ENCODE measurements at places on chromosomes 7 and 10.

DNA sequence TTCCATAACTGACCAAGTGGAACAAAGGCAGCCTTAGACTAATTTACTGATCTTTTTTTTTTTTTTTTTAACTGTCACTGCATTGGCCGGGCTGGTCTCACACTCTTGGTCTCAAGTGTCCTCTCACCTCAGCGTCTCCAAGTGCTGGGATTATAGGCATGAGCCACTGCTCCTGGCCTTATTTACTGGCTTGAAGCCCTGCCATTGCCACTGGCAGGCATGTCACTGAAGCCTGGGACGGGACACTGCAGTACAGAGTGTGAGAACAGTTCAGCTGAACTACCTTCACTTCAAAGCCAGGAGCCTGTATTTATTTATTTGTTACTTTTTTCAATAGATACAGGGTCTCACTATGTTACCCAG is 15.4 kb upstream of the ARHGAP12 start:
- DNase-seq: no peak

DNA sequence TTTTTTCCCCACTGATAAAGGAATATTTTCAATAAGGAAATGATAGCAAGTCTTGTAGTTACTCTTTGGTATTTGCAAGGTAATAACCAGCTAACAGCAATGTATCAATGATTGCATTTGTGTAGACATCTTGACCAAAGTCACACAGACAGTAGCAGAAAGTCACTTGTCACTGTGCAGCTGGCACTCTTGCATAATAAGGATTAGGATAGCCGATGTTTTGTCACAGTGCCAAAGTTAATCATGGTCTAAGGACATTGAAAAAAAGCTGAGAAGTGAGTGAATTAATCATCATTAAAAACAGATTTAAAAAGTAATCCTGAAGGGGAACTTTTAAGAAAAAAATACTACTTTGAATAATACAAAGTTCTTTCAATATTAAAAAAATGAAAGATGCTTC is 834.3 kb upstream of the C7orf33 start:
- DNase-seq: no peak

DNA sequence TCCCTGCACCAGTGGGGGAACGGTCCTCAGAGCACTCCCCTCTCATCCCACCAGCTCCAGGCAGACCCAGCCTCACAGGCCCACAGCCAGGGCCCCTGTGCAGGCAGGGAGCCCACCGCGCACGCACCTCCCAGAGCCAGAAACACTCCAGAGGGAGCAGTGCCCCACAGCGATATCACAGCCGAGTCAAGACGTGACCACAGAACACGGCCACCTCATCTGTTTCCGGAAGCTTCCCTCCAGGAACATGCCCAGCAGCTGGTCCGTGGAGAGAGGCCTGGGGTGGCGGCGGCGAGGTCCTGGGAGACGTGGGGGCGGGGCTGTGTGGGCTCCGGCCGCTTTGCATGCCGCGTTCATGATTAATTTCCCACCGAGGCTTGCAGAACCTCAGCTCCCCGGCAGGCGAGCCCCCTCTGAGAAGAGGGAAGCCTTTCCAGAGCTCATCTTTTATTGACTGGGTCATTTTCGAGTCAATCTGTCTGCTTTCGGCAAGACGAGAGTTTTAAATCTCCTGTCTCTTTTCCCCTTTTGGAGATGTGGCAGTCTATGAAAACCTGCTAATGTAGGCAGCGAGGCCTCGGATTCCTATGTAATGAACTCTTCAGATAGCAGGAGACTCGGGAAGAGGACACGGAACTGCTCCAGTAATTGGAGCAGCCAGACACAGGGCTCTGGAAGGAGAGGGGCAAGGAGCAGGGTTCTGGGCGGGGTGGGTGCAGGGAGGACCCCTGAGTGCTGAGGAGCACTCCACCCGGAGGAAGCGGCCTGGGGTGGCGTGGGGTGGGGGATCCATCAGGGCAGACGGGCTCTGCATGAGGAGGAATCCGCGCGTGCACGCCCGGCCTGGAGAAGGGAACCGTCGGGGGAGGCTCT is 242.8 kb downstream of the ELFN1 start:
- no peak for DNase-seq

DNA sequence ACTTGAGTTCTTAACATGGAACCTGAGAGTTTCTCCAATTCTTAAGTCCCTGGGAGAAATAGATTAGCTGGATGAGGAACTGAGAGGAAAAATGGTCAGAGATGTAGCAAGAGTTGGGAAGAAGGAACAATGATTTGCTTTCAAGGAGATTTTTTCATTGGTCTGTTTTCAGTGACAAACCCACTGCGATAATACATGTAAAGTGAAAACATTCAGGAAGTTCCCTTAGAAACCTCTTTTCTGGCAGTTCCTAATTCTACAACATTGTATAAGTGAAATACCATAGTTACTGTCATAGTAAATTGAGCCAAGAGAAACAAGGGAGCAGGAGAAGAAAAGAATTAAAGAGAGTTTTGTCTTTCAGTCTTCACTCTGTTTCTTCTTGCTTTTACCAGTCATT is 12.1 kb upstream of the MAGI2 start:
- DNase-seq: no peak

DNA sequence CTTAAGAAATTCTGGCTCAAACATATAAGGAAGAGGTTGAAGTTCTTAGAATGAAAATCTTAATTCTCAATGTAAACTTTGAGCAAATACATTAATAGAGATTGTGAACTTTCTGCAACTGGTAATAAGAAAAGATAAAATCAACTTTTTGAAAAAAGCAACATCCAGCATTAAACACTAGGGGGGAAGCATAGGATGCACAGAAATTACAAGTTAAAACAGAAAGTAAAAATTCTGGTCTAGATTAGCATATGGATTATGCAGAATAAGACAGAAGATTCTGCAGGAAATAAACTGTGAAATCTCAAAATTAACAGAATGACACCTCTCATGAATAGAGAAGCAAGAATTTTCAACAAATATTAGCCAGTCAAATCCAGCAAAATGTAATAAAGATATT is 38.0 kb upstream of the CAV2 start:
- DNase-seq: no peak

Measured in GM13976 (cell line).